ENCODE measurements at places on chromosomes 16 and 17.
A peak's percentile ranks its signal among the peaks of the same experiment; 100 is the strongest.

GRCh38 chr16:81939164-81940056 is 71.9 kb downstream of the SDR42E1 start:
- DNase-seq, result no peak

- DNase-seq, result no peak
Measured at GRCh38 chr16:1929105-1929504, 10.9 kb upstream of the HS3ST6 start.

GRCh38 chr17:41647940-41648410 is 23.6 kb upstream of the KRT17 start:
- peak; percentile 90 for DNase-seq

DNA sequence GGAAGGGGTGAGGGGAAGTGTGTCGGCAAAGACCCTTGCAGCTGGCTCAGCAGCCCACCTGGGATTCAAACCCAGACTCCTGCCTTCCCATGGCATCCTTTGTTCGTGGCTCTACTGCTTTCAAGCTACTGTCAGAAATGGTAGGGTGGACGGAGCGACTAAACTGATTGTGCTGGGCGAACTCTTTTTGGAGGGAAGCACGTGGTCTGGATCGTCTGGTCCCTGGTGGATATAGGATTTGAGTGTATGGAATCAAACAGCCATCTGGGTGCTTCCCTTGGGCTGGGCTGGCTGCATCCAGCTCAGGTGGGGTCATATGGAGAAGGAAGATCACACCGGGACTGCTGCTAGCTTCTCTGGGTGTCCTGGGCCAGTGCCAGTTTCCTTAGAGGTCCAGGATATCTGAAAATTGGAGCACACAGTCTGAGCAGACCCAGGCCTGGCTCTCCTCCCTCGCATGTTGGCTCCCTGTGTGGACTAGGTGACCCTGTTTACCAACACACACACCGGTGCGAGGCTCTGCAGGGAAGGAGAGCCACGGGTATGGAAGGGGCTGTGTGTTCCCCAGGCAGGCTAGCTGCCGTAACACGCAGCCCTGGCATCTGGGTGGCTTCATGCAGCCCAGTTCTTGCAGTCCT is 8.6 kb downstream of the CMIP start:
- no peak for DNase-seq

GRCh38 chr16:17476414-17477259 is 5.9 kb upstream of the XYLT1 start:
- DNase-seq, result peak; percentile 58

DNA sequence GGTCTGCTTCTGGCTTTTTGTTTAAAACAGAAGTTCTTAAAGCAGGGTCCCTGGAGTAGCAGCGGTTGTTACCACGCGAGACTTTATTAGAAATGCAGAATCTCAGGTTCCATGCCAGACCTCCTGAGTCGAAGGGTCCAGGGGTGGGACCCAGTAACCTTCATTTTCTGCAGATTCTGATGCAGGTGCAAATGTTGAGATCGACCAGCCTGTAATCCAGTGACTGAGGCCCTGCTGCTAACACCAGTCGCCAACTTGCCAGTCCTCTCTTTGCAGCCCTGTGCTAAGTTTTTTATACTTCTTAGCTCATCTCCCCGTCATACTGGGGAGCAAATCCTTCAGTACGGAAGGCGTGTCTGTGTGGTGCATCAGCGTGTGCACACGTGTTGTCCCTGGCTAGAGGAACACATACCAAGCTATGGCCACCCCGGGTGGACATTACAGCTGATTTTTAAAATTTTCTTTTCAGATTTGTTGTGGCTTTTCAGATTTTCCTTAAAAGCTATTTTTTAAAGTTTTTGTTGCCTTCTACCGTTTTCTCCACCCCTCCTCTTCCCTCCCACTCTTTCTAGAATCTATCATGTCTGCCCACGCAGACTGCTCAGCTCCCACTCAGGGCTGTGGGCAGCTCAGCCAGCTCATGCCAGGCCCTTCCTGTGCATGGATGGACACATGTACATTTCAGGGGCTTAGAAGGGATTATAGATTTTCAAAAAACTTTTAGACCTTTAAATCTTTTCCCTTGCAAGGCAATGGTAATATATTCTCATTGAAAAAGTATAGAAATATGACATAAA is 57.7 kb downstream of the MEAK7 start:
- no peak for DNase-seq

- no peak for DNase-seq
Measured at GRCh38 chr16:58211245-58211644, 13.3 kb upstream of the CSNK2A2 start.

DNA sequence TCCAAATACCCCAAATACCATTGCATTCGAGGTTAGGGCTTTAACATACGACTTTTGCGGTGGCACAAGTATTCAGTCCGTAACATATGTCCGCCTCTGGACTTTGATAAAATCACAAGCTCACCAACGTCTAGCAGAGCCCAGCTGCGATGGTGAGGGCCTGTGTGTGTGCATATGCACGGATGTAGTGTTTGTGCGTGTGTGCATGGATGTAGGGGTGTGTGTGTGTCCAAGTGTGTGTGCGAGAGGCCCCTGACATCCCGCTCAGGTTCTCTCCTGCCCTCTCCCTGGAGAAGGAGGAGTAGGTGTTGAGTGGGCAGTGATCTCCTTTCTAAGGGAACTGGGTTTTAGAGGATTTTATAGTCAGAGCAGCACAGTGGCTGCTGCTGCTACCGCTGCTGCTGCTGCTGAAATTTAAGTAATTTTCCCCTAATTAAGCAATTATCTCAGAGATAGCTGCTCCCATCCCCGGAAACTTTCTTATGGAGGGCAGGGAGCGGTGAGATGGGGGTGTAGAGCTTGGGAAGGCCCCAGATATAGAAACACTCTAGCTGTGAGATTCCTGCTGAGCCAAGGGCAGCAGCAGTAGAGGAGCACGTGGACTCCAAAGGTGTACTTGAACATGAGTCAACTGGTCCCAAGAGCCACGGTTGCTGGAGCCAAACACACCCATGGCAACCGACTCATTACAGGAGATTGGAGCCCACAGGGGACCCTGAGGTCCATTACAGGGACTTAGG is 121.7 kb upstream of the SDK2 start:
- DNase-seq, result no peak

GRCh38 chr17:28720247-28720996 is 637 bp downstream of the RPL23A start:
- DNase-seq, result peak; percentile 63

DNA sequence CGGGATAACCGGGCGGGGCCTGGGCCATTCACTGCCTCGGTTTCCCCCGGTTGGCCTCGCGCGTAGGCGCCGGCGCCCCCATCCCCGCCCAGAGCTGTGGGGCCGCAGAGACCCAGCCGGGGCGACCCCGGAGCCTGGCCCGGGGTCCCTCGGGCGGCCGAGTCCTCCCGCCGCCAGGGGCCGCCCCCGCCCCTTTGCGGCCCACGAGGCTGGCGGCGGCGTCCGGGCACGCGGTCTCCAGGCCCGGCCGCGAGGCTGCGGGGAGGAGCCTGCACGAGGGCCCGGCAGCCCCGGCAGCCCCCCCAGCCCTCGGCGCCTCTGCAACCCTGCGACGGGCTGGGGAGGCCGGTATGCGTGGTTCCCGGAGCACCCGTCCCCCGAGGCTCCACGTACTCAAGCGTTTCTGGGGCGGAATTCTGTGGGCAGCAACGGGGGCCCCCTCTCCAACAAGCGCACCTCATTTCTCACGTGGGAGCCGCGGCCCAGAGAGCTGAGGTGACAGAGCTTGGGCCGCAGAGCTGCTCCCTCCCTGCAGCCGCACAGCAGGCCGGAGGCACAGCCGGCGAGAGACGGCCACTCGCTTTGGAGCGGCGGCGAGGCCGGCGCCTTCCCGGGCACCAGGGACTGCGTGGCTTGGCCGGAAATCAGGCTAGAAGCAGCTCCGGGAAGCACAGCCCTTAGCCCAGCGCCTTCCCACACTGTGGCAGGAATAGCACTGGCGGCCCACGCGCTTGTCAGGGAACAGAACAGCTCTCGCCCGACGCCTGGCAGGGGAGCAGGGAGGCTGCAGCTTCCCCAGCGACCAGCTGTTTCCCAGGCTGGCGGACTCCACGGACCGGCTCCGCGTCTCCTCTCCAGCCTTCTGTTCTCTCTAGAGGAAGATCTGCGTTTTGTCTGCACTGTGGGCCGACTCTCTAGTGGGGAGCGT is 867 bp upstream of the LIMD2 start:
- peak; percentile 66 for DNase-seq

DNA sequence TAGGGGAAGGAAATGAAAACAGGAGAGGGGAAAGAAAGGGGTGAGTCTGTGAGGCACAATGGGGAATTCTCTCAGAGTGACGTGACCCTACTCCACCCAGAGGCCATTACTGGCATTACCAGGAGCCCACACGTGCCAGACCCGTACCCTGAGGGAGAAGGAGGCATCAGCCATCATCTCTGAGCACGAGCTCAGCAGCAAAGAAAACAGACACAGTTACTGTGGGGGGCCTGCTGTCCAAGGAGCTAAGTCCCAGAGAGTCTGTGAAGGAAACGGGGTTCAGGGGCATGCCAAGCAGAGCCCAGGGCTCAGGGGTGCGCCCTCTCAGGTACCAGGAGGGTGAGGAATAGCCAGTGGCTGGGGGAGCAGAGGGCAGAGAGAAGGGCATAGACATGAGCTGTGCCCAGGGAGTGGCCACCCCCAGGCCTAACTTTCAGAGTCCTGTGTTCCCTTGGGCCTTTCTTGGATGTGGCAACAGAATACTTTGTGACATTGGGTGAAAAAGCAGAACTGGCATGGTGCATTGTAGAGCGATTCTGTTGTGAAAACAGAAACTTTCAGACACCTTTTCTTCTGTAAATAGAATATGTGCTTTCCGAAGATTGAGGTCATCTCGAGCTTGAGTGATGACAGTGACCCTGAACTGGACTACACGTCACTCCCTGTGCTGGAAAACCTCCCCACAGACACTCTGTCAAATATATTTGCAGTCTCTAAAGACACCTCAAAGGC is 11.3 kb downstream of the TAF1C start:
- DNase-seq, result peak; percentile 59

DNA sequence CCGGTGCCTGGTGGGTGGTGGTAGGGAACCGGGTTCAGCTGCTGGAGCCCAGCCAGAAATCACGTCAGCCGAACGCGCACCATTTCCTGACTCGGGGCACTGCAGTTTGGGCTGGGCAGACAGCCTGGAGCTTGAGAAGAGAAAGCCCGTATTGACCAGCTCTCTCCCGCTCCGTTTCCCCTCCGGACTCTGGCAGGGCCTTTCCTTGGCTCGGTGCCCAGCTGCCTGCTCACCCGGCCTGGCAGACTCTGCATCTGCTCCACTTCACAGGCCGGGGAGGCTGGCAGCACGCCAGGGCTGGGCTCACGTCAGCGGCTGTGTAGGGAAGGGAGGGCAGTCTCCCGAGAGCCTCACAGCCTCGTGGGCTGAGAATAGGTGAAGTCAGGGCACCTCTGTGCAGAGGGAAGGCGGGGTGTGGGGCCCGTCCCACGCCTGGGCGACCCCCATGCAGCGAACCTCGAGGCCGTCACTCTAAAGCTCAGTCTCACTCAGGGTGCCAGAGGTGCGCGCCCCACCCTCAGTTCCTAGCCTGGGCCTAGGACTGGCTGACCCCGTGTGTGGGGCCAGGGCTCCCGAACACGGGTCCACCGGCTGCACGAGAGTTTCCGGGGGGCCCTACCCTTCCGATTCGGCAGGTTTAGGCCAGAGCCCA is 59.1 kb downstream of the OR1D5 start:
- peak; percentile 8 for DNase-seq
